ENCODE measurements at places on chromosomes 11 and 22.

- DNase-seq = no peak
Measured at GRCh38 chr22:42231929-42232328, 38.5 kb downstream of the TCF20 start.

- DNase-seq = peak; percentile 63
Measured at GRCh38 chr11:57711414-57712255, at the start of gene MED19. Gene MED19 (minus strand): TSS chr11:57712215. CDS start chr11:57712179, 36 bp downstream.

GRCh38 chr11:122271137-122271536, 155.1 kb upstream of the BLID start:
- DNase-seq = no peak

DNA sequence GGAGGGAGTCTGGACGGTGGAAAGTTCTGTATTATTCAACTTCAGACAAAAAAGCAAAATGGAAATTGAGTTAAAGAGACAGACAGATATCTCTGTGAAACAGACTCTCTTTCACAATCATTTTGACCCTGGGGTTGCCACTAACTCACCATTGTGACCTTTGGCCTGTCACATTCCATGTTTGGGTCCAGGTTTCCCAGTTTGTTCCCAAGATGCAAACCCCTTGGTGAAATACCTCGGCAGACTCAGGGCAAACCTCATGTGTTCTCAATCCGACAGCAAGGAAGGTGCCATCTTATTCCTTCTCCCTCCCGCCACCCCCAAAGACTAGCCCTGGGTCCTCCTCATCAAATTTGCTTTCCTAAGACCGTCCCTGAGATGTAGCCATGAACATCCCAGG, 41.8 kb downstream of the GALNT18 start:
- DNase-seq = no peak

DNA sequence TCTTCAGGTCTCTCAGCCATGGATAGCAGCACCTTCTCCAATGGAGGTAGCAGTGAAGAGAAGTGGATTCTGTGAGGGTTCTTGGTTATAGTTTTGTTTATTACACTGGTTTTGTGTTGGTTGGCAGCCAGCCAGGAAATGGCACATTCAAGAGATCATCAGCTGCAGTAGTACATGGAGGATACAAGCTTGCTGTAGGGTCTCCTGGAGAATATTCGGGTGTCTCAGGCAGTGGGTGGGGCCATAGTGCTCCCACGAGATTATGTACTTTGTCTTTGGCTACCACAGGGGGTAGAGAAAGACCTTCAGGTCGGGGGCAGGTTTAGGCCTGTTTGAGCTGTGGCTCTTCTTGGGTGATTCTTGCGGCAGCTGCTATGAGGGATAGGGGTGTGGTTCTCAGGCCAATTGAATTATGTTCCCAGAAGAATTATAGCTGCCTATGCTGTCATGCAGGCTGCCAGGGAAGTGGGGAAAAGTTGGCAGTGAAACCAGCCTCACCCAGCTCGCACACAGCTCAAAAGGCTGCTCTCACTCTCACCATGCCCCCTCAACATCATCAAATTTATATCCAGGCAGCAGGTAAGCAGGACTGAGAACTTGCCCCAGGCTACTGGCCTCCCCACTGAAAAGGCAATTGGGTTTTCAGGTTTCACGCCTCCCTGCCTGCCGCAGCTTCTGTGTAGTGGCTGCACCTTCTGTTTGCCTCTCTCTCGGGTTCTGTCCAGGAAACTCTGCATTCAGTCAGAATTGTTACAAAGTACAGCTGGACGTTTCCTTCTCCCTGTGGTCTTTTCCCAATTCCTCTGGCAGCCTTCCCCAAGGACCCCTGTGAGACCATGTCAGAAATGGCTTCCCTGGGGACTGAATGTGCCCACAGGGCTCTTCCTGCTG, 435.5 kb downstream of the LUZP2 start:
- DNase-seq = no peak

- no peak for DNase-seq
Measured at GRCh38 chr11:3823303-3823702, 14.9 kb downstream of the PGAP2 start.

DNA sequence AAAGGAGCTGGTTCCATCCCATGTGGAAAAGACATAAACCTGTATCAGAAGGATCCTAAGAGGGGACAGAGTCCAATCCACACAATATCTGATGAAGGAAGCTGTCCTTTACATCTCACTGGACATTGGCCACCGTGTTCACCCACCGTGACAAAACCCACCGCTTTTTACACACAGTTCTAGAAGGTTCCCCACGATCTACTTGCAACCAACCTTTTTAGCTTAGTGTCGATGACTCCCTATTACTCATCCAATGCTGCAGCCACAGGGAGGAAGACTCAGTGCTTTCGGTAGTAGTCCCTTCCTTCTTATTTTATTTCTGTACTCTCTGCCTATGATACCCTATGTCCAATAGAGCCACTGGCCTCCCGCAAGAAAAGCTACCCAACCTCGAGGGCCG, 65.4 kb downstream of the MAPK1 start:
- no peak for DNase-seq

GRCh38 chr11:70202920-70203750, at the start of gene FADD:
Gene FADD (plus strand): TSS chr11:70203296. CDS start chr11:70203460, 164 bp downstream.
- DNase-seq = peak; percentile 89

GRCh38 chr11:44658506-44658850, 68.3 kb upstream of the TSPAN18 start:
- no peak for DNase-seq

GRCh38 chr11:84089072-84090057, 803.2 kb upstream of the CCDC90B start:
- no peak for DNase-seq
